MM.1S (cell line): ENCODE measurements at places on chromosomes 2 and 18.

DNA sequence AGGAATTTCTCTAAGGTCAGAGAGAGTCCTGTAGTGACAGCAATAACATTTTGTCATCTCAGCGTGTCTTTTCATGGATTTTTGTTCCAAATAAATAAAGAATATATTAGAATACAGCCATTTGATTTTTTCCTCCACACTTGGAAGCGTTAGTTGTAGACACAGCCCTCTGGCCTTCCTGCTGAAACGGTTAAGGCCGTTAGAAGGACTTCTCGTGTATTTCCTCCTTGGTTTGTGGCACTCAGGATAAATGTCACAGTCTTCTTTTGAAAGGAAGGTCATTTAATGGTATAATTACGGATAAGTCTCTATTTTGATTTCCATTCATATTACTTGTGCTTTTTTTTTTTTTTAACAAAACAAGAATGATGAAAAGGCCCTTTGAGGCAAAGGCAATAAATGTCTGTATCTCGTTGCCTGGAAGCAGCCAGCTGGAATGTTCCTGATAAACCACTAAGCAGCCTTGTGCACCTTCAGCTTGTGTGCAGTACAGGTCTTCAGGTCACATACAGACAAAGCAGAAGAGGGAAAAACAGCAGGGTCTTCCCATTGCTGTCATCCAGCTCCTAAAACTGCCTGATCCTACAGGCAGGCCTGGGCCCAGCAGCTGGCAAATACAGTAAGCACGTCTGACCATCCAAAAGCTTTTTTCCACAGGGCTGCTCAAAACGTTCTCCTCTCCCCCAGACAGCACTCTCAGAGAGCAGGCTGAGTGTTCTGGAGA lies 14.4 kb downstream of the EFR3B start:
- no peak for DNase-seq

GRCh38 chr18:79641722-79642497 lies 37.7 kb upstream of the CTDP1 start:
- no peak for DNase-seq

DNA sequence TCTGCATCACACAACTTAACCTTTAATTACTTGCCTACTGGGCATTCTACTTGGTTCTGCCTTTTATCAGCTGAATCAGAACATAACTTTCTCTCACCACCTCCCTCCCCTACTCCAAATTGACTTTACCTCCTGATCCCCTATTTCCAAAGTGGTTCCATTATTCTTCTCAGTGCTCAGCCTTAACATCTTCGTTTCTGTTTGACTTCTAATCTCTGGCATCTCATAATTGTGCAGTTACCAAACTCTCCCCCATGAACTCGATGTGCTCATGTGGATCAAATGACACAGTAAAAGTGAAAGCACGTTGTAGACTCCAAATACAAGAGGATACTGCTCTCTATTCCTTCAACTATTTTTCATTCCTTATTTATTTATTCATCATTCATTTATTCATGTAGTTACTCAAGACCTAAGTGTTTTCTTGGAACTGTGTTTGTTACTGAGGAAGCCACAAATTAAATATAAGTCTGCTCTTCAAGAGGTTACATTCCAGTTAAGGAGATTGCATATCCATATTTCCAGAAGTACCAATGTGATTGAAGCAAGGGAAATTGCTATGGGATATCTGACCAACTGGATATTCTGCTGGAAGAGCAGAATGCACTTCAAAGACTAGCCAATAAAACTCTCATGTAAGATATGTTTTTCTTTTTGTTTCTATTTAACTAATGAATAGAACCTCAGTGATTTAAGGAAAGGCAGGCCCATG lies 158.8 kb downstream of the TMEFF2 start:
- DNase-seq = no peak

DNA sequence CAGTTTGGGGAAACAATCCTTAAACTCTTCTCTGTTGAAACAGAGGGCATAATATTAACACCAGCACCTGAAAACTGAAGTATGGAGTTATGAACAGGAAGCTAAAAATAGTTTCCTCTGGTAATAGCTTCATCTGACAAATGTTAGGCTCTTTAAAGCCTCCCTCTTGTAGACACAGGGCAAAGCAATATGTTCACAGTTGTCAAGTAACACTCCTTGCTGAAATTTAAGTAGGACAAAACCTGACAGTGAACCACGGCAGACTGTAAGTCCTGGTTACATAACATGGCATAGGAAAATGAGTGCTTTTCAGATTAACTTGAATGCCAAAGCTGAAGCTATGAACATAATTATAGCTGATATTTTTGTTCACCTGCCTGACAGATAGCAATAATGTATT lies 172.9 kb downstream of the CMPK2 start:
- no peak for DNase-seq

- DNase-seq = no peak
Observed at GRCh38 chr2:205655779-205656456, 26.4 kb upstream of the NRP2 start.

DNA sequence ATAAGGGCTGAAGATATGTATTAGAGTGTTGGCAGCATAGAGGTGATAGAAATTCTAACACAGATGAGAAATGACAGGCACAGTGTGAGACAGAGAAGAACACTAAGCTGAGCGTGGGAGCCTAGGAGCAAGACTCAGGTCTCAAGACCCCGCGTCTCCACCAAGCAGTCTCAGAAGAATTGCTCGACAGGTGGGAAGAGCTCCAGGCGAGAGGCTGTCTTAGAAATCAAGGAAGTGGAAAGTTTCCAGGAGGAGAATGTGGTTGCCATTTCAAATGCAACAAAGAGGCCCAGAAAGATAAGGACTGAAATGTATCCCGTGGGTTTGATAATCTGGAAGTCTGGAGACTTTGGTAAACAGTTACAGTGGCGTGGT lies 31.5 kb upstream of the CAB39 start:
- no peak for DNase-seq

DNA sequence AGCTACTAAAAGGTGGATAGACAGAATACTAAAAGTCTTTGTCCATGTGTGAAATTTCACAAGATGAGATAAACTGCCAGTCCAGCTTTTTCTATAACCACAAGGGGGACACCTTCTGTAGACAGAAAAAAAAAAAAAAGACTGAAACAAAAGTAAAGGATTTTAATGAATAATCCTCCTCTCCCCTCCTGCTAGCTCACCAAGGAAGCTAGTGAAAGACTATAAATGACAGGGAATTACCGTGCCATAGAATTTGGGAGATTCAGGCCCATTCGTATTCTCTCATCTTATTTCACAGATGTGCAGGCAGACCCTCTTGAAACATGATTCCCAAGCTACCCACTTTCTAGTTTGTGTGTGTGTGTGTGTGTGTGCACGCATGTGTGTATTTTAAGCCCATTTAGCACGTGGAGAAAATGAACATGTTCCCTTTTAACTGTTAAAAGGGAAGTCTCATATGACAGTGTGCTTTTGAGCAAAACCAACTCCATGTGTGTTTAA lies 36.3 kb upstream of the SLC8A1 start:
- DNase-seq = peak; percentile 23

GRCh38 chr2:201307876-201308275 lies 47.5 kb downstream of the CASP8 start:
- no peak for DNase-seq

GRCh38 chr2:38712413-38712812 lies 38.7 kb downstream of the SRSF7 start:
- DNase-seq = no peak

DNA sequence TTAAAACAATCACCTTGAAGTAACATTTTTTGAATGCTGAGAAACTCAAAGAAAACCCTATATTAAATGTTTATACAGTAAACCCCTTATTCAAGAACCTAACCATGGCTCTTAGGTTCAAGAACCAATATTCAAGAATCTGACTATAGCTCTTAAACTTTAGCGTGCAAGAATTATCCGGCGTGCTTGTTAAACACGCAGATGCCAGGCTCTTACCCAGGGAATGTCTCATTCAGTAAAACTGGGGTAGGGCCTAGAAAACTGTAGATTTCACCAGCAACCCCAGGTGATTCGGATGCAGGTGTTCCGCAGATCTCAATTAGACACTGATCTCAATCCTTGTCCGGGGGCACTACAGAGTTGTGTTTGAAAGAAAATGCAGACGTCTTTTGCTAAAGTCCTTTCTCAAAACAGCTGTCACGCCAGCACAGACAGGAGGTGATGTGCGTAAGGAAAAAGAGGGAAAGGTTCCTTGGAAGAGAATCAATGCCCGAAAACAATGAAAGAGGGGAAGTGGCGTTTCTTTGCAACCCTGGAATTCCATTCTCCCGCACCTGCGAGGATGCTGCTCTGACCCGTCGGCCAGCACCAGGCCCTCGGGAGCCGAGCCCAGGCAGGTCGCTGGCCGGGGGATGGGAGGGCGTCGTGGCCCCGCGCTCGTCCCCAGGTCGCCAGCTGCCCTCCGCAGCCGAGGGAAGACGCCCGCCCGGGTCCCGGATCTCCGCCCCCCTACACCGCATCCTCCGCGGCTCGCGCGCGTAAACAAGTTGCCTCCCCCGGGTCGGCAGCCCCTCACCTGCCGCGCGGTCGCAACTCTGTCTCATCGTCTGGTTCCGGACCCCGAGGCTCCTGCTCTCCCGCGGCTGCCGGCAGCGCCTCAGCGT lies 851 bp downstream of the EIF2AK3 start:
- DNase-seq = peak; percentile 55

GRCh38 chr2:214503568-214503967 lies 92.7 kb downstream of the VWC2L start:
- DNase-seq = no peak

DNA sequence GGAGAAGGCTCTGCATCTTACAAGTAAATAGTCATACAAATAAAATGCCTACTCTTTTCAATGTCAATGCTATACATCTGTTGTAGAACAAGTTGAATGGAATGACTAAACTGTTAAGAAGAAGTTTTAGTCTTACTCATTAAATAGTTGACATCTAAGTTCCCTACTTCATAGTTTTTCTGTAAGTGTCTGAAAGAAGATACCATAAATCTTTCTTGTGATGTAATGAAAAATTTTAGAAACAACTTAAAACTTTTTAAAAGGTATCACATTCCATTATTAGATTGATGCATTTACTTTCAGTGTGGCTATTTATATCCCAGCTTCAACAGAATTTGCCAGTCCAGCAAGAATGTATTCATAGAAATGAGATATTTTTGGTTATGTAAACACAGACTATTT lies 185.2 kb upstream of the EPC2 start:
- peak; percentile 64 for DNase-seq

- DNase-seq = no peak
Observed at GRCh38 chr2:161033059-161033660, 127.1 kb upstream of the TANK start.

DNA sequence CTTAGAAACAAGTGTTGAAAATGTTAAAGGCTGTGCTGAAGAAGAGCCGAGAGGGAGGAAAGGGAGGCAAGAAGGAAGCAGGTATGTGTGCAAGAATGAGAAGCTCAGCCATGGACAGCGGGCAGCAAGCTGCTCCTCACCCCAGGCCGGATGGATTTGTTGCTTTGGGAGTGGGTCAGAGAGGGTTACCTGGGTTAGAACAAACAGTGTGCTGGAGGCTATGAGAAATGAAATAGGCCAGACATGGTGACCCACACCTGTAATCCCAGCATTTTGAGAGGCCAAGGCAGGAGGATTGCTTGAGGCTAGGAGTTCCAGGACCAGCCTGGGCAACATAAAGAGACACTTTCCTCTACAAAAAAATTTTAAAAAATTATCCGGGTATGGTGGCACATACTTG lies 97.5 kb downstream of the TANC1 start:
- no peak for DNase-seq

DNA sequence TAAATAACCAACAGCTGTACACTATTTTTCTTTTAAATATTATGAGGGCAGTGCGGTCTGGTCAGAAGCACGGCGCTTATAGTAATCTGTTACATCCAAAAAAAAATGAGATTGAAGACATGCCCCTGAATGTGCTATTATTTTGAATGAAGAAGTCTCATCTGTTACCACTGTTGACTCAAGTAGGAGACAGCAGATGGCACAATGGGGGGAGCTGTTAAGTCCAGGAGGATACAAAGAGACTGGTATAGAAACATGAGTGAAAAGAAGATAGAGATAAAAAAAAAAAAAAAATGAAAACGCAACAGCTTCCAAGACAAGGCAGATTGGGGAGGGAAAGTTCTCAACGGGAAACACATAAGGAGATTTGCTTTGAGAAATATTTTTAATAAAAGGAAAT lies 425.5 kb upstream of the PKDCC start:
- DNase-seq = no peak

- DNase-seq = no peak
Observed at GRCh38 chr18:55124078-55124763, 165.0 kb upstream of the CCDC68 start.

DNA sequence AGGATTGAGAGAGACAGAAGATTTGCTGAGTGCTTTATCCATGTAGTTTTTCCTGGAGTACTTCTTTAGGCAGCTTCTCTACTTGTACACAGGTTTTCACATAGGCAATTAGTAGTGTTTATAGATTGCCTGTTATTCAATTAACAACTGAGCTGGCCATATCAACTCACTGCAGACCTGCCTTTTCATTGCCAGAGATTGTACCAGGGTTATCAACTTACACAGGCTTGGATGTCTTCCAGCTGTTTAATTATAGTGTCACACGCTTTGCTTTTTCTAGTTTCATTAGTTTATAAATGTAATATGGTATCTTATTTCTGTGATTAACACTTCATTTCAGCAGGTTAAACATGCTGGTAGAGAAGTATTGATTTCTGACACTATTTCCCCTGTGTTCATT lies 125.9 kb downstream of the GPD2 start:
- DNase-seq = no peak
